ENCODE measurements at places on chromosomes 2 and 18.
A peak's percentile ranks its signal among the peaks of the same experiment; 100 is the strongest.

DNA sequence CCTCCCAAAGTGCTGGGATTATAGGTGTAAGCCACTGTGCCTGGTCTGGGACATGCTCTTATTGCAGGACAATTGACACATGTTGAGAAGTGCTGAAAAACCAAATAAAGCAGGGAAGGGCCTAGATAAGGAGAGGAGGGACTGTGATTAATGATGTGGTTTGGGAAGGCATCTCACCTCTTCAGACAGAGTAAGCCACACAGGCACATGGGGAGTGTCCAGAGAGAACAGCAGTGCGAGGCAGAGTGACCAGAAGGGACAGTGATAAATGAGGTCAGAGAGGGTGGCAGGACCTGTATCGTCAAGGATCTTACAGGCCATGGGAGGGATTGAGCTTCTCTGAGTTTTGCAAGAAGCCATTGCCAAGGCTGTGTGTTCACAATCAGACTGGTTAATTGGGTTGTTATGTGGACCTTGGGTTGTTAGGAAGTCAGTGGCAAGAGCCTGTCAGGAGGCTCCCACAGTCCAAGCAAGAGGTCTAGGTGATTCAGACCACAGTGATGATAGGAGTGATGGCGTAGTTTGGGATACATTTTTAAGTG, 58.5 kb downstream of the EIF5B start:
- DNase-seq = no peak

DNA sequence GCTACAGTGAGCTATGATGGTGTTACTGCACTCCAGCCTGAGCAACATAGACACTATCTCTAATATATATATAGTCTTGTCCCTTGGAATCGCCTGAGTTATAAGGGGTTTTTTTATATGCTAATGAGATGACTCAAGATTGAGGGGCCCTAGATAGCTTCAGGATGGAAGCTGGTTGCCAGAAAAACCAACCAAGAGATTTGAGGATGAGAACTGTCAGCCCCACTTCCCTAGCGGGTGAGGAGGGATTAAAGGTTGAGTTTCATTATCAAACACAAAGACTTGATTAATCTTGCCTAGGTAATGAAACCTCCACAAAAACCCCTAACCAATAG, 12.6 kb upstream of the GALM start:
- DNase-seq = no peak

DNA sequence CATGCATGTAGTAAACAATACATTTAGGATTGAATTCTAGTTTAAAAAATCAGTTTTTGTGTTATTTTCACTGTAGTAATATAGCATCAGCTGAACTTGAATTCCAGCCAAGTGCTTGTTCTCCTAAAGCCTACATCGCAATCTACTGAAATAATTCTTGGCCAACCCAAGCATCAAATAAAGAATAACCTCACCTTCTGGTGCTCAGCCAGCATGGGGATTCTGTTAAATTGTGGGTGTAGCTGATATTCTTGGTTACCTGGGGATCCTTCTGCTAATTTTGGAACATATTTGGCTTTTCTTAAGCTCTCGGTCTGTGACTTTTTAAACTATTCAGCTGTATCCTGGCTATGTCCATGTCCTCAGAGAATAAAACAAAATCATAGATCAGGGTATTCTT, 248.8 kb downstream of the NRXN1 start:
- no peak for DNase-seq

DNA sequence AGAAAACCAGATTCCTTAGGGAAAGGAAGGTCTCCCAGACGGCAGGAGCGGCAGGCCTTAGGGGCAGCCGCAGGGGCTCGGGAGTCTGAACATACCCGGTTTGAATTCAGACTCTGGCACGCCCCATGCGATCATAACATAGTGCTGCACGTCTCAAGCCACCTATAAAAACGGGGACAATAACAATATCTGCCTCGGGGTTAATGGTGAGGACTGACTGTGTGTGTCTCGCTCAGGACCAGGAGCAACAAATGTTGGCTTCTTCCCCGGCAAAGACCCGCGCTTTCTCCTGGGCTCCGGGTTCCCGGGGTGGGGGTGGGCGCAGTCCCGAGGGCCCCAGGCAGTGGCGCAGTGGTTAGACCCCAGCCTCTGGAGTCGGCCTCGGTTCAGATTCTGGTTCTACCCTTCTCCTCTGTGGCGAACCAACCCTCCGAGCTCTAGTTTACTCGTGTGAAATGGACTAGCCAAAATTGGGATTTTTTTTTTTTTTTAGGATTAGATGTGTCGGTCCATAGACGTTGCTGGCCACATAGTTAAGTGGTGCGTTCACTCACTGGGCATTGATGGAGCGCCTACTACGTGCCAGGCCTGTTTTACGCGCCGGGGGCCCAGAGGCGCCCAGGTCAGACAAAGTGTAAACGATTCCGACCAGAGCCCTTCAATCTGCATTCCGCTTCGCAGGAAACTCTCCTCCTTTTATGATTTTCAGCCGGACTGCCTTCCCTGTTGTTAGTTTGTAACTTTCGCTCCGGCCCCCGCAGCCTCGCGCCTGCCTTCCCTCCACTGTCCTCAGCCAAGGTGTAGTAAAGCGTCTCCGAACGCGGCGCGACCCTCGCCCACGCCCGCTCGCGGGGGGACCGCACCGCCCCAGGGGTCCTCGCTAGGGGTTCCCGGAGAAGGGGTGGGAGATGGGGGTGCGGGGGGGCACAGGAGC, 820 bp upstream of the SH3BP4 start:
- DNase-seq = no peak

DNA sequence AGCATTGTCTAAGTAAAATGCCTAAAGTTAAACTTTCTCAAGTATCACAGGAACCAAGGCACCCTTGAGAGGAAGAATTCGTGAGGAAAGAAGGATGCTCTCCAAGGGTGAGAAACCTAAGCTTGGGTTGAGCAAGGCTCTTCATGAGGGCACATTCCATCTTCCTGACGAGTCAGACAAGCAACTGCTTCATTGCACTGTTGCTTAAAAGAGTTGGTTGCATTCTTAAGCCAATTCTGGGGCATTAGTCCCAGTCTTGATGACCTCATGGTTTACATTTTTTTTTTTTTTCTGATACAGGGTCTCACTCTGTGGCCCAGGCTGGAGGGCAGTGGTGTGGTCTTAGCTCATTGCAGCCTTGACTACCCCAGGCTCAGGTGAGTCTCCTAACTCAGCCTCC, 237.5 kb downstream of the ACTR3 start:
- no peak for DNase-seq

DNA sequence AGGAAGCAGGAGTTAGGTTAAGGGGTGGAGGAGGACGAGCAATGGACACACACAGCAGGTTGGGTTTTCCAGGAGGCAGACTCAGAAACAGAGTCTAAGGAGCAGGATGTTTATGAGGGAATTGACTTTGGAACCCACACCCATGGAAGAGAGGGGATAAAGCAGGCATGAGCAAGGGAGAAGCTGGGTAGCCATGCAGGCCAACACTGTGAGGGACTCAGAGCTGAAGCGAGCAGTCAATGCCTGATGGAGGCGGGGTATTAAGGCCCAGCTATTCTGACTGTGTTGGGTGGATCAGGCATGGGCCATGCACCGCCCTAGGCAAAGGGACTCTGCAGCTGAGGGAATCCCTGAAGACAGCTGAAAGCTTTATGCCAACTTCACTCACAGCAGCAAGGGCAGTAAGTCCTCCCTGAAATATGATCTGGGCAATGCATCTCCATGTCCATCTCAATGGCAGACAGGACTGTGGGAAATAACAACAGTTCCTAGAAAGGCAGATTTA, 37.6 kb downstream of the TEX51 start:
- DNase-seq = no peak

DNA sequence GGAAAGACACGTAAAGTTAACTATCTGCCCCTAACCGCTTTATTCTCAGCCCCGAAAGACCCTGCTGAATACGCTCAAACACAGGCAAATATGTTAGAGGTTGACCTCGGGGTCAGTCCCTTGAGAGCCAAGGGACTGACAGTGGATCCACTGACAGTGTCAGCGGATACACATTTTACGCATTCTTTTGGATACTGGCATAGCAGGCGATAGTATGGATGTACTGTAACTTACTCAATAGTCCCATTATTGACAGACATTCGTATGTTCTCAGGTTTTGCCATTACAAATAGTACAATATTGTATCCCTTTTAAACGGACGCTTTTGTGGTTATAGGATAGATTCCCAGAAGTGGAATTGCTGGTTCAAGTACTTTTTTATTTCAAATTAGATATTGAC, 13.4 kb downstream of the ATP6V1B1 start:
- no peak for DNase-seq

DNA sequence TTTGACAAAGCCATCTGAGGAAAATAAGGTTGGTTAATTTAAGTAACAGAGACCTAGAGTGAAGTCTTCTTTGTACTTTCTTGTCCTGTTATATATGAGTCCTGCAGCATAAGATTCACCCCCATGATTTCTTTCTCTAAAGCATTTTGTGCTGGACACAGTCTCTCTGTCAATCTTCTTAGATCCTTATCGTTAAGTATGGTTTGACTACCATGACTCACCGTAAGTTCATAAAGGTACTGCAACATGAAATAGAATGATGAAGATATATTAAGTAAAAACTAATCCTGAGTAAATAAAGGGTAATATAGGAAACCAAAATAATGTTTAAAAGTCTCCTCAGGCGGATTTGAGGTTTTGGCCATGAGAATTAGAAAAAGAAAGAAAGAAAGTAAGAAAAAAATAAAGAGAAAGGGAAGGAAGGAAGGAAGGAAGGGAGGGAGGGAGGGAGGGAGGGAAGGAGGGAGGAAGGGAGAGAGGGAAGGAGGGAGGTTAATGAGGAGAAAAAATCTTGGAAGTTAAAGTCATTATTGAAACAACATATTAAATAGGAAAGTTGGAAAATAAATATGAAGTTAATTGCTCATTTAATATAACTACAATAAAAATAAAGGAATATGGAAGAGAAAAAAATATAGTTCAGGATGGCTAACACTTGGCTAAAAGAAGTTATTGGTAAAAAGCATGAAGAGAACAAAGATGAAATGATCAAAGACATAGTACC, 980.3 kb upstream of the CDH2 start:
- DNase-seq = no peak

DNA sequence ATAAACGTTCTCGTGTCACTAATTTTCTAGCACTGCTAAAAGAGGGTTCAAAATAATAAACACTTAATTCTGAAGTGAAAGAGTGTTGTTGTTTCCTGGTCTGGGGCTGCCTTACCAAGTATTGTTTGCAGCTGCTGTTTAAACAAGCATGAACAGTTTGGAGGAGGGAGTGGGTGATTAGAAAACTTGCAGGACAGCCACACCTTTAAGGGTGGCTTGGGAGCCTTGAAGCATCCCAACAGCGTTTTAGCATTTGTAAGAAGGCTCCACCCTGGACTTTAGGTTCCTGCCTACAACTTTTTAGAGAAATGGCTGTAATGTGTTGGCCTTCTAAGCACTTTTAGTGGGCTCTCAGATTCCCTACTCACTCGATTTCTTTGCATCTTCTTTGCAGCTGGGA, 371.6 kb downstream of the TGIF1 start:
- no peak for DNase-seq

DNA sequence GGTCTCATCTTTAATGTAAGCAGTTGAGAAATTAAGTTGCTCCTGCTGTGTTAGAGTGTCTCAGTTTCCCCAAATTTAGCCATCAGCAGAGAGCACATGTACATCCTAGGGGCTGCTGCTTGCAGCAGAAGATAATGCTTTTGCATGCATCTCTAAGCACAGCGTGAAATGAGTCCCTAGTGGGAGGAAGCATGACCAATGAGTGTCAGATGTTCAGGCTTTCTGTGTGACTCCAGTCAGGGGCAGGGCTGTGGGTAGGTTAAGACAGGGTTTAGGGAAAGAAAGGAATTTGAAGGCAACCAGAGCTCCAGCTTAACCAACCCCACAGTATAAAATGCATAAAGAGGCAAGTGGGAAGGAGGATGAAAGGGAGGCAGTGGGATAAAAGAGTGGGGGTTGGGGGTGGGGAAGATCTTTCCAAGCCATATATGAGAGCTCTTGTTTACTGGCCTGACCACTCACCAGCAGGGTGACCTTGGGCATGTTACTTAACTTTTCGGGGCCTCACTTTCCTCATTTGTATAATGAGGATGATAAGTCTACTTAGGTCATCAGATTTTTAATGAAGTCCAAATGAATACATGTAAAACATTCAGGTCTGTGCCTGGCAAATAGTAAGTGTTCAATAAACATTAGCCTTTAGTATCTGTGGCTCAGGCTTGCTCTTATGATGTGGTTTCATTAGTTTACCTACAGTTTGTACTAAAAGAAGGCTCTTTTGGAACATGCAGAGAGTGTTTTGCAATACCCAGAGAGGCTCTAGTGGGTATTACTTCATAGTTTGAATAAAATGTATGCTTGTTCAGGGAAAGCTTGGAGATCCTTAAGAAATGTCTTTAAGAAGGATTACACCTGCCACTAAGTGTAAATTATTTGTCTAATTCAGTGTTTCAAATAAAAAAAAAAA, 42.7 kb upstream of the PELI1 start:
- no peak for DNase-seq

GRCh38 chr18:21203126-21203525, 38.9 kb upstream of the GREB1L start:
- no peak for DNase-seq

GRCh38 chr2:72934683-72935610, 17.6 kb downstream of the EMX1 start:
- no peak for DNase-seq

DNA sequence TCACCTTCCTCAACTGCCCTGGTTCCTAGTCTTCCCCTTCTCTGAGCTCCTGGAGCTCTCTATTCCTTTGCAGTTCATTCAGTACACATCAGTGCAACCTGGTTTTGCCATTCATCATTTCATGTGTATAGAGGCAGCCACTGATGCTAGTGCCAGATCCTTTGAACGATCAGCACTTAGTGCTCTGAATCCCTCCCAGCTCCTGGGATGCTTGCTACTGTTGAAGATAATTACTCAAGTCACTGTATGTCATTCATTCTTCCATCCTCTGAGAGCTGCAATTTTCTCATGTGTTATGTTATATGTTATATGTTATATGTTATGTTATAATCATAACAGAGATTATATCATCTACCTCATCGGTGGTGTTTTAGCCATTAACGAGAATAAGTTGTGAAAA, 98.5 kb upstream of the UXS1 start:
- DNase-seq = peak; percentile 10

- no peak for DNase-seq
Measured at GRCh38 chr2:190844700-190845401, 35.8 kb upstream of the GLS start.

DNA sequence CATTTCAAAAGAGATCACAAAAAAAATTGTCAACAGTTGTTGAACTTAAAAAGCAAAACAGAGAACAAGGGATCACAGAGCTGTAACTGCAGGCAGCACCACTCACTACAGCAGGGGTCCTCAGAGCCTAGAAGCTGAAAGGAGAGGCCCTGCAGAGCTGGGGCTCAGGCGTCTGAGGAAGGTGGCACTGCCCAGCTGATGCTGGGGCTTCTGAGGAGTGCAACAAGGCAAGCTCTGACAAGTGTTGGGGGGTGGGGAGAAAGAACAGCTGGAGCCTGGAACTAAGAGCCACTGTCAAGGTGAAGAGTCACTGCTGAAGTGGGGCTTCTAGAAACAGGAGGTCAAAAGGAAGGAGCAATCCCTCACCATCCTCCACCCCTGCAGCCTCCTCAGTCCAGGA, 46.2 kb downstream of the FTCDNL1 start:
- DNase-seq = no peak

All from H1 (cell line).